Activated CD4-positive, alpha-beta T cell treated with anti-CD3 and anti-CD28 coated beads, Interleukin-2, amount 10 ng/mL, durations not matched to agents 24 days and 14 days (primary cell): ENCODE measurements at places on chromosomes 16 and 17. TPM values are rescaled to one million over a fixed set of nuclear protein-coding genes. Genes with fewer than 3 reads are reported as not detected.

Gene SNN
- total RNA-seq, result 8.3 and 9.1 TPM in 2 replicates

Gene CCL8
- total RNA-seq, result not detected in 2 replicates

Gene ARL5C
- total RNA-seq, result not detected in 2 replicates

Gene DPEP2
- 1.7 and 2.3 TPM in 2 replicates for total RNA-seq

Gene ZSCAN10
- total RNA-seq, result not detected in 2 replicates

- no peak overlapping the region for H3K27ac ChIP-seq
- no peaks in the 10 kb centered on the region for H3K4me1 ChIP-seq
- H3K27me3 ChIP-seq, result no peaks in the 10 kb centered on the region
- no peak for DNase-seq
- no peaks in the 10 kb centered on the region for H3K36me3 ChIP-seq
Observed at GRCh38 chr17:63099425-63099824, 133.4 kb downstream of the TANC2 start.

DNA sequence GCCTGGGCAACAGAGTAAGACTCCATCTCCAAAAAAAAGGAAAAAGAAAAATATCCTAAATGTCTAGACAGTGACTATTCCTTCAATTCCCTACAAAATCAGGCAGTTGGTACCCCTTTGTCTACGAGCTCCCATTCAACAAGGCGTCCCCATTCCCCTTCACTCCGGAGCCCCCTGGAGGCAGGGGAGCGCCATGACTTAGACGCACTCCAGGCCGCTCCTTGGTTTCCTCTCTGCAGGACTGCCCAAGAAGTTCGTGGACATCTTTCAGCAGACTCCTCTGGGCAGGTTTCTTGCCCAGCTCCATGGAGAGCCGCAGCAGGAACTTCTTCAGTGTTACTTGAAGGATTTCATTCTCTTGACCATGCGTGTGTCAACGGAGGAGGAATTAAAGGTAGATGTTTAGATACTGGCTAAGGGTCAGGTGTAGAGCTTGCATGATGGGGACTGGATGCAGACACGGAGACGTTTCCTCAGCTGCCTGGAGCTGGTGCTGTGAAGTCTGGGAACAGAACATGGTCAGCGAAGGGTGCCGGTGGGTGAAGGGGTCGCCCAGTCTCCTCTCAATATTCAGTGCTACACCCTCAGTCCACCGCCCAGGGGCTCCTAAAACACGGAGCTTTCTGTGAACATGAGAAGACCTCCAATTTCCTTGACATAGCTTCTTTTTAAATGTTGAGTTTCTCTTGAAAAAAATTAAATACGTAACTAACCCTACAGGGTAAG is 53.3 kb upstream of the ENDOV start:
- H3K27me3 ChIP-seq, result no peaks in the 10 kb centered on the region
- H3K27ac ChIP-seq, result peak overlapping the region; percentile 15
- no peaks in the 10 kb centered on the region for H3K4me1 ChIP-seq
- peak; percentile 68 for DNase-seq
- H3K36me3 ChIP-seq, result peaks cover 80% of the 10 kb centered on the region
- H3K4me3 ChIP-seq, result no peak overlapping the region

DNA sequence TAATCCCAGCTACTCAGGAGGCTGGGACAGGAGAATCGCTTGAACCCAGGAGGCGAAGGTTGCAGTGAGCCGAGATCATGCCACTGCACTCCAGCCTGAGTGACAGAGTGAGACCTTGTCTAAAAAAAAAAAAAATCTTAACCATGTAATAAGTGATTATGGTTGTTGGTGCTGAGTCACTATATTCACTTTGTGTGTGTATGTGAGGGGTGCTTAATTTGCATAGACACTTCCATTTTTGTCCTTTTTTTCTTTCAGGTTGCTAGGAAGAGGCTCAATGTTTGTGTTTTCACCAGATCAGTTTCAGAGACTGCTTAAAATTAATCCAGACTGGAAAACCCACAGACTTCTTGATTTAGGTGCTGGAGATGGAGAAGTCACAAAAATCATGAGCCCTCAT is 18.2 kb downstream of the METTL9 start:
- peaks cover 36% of the 10 kb centered on the region for H3K36me3 ChIP-seq
- H3K4me1 ChIP-seq, result peaks cover 36% of the 10 kb centered on the region
- no peak overlapping the region for H3K4me3 ChIP-seq

DNA sequence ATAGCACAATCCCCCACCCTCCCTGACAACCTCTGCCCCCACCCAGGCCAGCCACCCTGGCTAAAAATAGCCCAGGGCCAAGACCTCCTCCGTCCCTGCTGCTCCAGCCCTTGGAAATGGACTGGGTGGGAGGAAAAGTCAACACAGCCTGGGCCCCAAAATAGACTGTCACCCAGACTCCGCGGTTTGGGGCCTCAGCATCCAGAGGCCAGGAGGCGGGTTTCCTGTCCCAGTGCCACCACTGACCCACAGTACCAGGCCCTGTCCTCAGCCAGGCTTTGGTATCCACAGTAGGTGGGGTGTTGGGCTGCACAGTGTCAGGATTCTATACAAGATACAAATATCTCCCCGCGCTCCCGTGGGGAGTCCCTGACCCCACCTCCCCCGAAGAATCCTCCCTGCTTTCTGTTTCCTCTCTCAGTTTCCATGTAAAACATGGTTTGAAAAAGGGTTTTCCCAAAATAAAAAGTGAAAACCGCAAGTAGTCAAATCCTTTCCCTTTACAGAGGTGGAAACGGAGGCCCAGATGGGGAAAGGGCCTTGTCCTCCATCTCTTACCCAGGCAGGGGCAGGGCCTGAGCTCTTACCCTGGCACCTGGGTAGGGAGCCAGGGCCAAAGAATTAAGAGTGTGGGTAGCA is 20.1 kb downstream of the CPNE2 start:
- H3K4me1 ChIP-seq, result peaks cover 2% of the 10 kb centered on the region
- H3K36me3 ChIP-seq, result no peaks in the 10 kb centered on the region
- H3K4me3 ChIP-seq, result no peak overlapping the region
- H3K27me3 ChIP-seq, result no peaks in the 10 kb centered on the region
- H3K27ac ChIP-seq, result no peak overlapping the region

GRCh38 chr16:76441391-76441790 is 164.2 kb downstream of the CNTNAP4 start:
- no peak for DNase-seq
- no peaks in the 10 kb centered on the region for H3K27me3 ChIP-seq
- H3K4me1 ChIP-seq, result no peaks in the 10 kb centered on the region

DNA sequence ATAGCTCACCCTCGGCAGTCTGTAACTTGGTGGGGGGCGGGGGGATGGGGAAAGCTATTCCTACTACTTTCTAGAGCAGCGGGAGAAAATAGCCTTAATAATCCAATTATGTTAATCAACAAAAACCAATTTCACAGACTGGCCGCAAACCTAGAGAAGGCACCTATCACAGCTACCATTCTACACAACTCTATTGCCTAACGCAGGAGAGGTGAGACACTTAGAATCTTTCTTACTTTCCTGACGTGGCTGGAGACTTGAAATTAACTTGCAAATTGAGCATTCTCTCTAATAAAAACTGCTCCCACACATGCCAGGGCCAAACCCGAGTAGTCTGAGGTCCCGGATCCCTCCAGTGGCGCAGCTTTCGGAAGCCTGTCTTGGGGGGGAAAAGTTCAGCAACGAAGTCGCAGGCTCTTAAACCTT is 794 bp downstream of the SMG6 start:
- H3K4me1 ChIP-seq, result peaks cover 35% of the 10 kb centered on the region
- DNase-seq, result no peak
- no peaks in the 10 kb centered on the region for H3K27me3 ChIP-seq
- H3K36me3 ChIP-seq, result peaks cover 30% of the 10 kb centered on the region

DNA sequence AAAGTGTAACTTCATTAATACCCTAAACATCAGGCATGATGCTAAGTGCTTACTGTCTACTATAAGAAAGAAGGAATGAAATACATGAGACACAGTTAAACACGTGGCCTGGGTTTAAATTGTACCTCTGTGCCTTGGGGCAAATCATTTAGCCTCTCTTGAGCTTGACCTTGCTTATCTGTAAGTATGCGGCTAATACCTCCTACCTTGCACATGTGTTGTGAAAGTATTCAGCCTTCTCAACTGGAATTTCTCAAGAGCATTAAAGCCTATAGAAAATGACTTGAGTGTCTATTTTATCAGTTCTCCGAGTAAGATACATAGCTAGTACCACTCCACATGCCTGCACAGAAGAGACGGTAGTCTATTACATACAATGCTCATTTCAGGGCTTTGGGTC is 10.8 kb downstream of the HEATR6 start:
- no peak for DNase-seq
- H3K4me1 ChIP-seq, result no peaks in the 10 kb centered on the region
- no peak overlapping the region for H3K4me3 ChIP-seq
- no peaks in the 10 kb centered on the region for H3K27me3 ChIP-seq

DNA sequence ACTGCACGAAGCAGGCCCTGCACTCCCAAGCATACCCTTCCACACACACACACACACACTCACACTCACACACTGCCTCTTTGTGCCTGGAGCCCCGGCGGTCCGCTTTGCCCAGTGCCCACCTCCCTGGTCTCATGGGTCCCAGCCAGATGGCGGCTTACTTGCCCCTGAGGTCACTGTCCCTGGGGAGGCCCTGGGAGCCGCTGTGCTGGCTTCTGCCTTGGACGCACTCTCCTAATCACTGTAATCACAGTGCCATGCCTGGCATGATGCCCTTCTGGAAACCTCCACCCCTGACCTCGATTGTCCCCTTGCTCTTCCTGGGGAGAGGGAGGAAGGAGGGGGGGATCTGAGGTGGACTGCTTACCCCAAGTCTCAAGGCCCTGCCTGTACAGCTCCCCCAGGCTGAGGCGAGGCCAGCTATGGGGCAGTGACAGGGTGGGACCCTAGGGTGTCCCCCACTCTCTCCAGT is 36.0 kb downstream of the ARHGAP23 start:
- no peak overlapping the region for H3K4me3 ChIP-seq
- H3K36me3 ChIP-seq, result no peaks in the 10 kb centered on the region
- no peak overlapping the region for H3K27ac ChIP-seq
- no peak for DNase-seq

DNA sequence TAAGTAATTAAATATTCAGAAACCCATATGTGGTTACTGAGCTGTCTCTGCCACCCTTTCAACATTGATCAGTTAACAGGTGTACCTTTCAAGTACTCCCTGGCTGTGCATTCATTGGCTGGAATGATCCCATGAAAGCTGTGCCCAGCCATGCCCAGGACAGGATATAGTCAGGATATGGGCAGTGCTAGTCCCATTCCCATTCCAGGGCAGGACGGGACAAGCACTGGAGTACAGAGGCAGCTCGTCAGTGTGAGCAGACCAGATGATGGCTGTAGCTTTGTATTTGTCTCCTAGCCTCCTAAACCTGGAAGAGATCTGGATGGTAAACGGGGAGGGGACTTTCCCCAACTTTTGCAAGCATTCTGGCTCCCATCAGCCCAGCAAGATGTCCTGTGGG is 22.5 kb downstream of the HEATR3 start:
- peaks cover 4% of the 10 kb centered on the region for H3K4me1 ChIP-seq
- H3K27ac ChIP-seq, result no peak overlapping the region
- H3K27me3 ChIP-seq, result no peaks in the 10 kb centered on the region
- no peak overlapping the region for H3K4me3 ChIP-seq
- peaks cover 46% of the 10 kb centered on the region for H3K36me3 ChIP-seq
- no peak for DNase-seq

- no peak overlapping the region for H3K4me3 ChIP-seq
- DNase-seq, result no peak
- no peak overlapping the region for H3K27ac ChIP-seq
- peaks cover 8% of the 10 kb centered on the region for H3K4me1 ChIP-seq
- no peaks in the 10 kb centered on the region for H3K36me3 ChIP-seq
Observed at GRCh38 chr17:67712375-67712774, 5.4 kb upstream of the NOL11 start.

GRCh38 chr17:47839071-47839470 is 2.0 kb downstream of the SCRN2 start:
- H3K4me3 ChIP-seq, result peak overlapping the region; percentile 7
- peaks cover 10% of the 10 kb centered on the region for H3K36me3 ChIP-seq
- H3K27ac ChIP-seq, result no peak overlapping the region
- DNase-seq, result no peak
- peaks cover under 1% of the 10 kb centered on the region for H3K27me3 ChIP-seq

- no peaks in the 10 kb centered on the region for H3K4me1 ChIP-seq
- H3K36me3 ChIP-seq, result no peaks in the 10 kb centered on the region
- no peak for DNase-seq
- no peak overlapping the region for H3K27ac ChIP-seq
Observed at GRCh38 chr17:65819810-65820209, 258.4 kb upstream of the AXIN2 start.

GRCh38 chr16:85757341-85757822 is 6.5 kb upstream of the C16orf74 start:
- DNase-seq, result no peak
- H3K4me1 ChIP-seq, result peaks cover 9% of the 10 kb centered on the region
- no peak overlapping the region for H3K4me3 ChIP-seq
- no peak overlapping the region for H3K27ac ChIP-seq
- H3K27me3 ChIP-seq, result peaks cover 27% of the 10 kb centered on the region

GRCh38 chr17:42027961-42028790 is 8.3 kb downstream of the NKIRAS2 start:
- H3K36me3 ChIP-seq, result peaks cover 13% of the 10 kb centered on the region
- H3K27ac ChIP-seq, result no peak overlapping the region
- H3K4me1 ChIP-seq, result peaks cover 7% of the 10 kb centered on the region
- DNase-seq, result no peak
- H3K27me3 ChIP-seq, result no peaks in the 10 kb centered on the region
- no peak overlapping the region for H3K4me3 ChIP-seq

- peaks cover 45% of the 10 kb centered on the region for H3K4me1 ChIP-seq
- H3K36me3 ChIP-seq, result no peaks in the 10 kb centered on the region
- peak overlapping the region; percentile 57 for H3K4me3 ChIP-seq
- H3K27ac ChIP-seq, result peak overlapping the region; percentile 98
- no peak for DNase-seq
Observed at GRCh38 chr16:57611181-57611580, 17.2 kb upstream of the ADGRG1 start.

DNA sequence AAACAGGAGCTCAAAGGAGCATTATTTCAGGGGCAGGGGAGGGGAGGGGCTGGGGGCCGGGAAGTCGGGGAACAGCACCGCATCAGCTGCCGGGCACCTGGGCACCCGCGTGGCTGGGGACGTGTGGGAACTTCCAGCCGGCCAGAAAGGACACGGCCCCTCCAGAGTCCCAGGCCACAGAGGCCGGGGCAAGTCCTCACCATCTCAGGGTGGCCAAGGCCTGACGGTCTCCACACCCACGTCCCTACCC is 1.1 kb downstream of the PGAP6 start:
- no peak overlapping the region for H3K27ac ChIP-seq
- H3K27me3 ChIP-seq, result peaks cover 4% of the 10 kb centered on the region
- peak overlapping the region; percentile 75 for H3K4me3 ChIP-seq
- H3K4me1 ChIP-seq, result peaks cover 12% of the 10 kb centered on the region
- no peak for DNase-seq

- H3K4me3 ChIP-seq, result no peak overlapping the region
- H3K27ac ChIP-seq, result no peak overlapping the region
- no peaks in the 10 kb centered on the region for H3K27me3 ChIP-seq
- DNase-seq, result no peak
- no peaks in the 10 kb centered on the region for H3K36me3 ChIP-seq
Observed at GRCh38 chr16:79009896-79010295, 590.6 kb downstream of the MAF start.
